ENCODE measurements at places on chromosomes 6 and 20. TPM values are rescaled to one million over a fixed set of nuclear protein-coding genes. Genes with fewer than 3 reads are reported as not detected.

Gene GPR63
- total RNA-seq, result 0.64 TPM

Gene CCDC170
- 0.14 TPM for total RNA-seq

Gene PLCB1
- 0.26 TPM for total RNA-seq

Gene GJA10
- total RNA-seq, result not detected

Gene PM20D2
- 13.3 TPM for total RNA-seq

Gene C6orf132
- total RNA-seq, result 1.3 TPM
